H9 (cell line): ENCODE measurements at places on chromosomes 2 and 18. TPM values are rescaled to one million over a fixed set of nuclear protein-coding genes. Genes with fewer than 3 reads are reported as not detected.

XDH gene
- total RNA-seq, result 1.4 and 1.6 TPM in 2 replicates

- H3K27ac ChIP-seq, result peak overlapping the region; percentile 85
- peak overlapping the region; percentile 52 for H3K4me3 ChIP-seq
- no peaks in the 10 kb centered on the region for H3K27me3 ChIP-seq
- no peaks in the 10 kb centered on the region for H3K36me3 ChIP-seq
- peaks cover 8% of the 10 kb centered on the region; the same call in 1 of the 2 replicates for H3K4me1 ChIP-seq
- DNase-seq, result peak; percentile 97
Observed at GRCh38 chr2:231666171-231667095, 41.9 kb upstream of the PTMA start.

DNA sequence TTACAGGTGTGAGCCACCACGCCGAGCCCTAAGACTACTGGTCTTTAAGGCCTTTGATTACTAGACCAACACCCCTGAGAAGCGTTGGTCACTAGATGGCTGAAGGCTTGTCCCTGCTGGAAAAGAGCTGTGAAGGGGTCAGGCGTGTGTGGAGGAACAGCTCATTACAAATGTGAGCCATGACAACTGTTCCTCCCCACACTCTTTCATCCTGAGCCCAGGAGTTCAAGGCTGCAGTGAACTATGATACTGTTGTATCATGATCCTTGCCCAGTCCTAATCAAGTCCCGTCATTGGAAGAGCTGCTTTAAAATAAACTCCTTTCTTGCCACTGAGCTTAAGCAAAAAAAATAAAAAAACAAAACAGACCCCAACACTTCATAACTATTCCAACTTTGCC lies 19.5 kb upstream of the MCFD2 start:
- no peak overlapping the region for H3K4me3 ChIP-seq
- DNase-seq, result no peak
- no peaks in the 10 kb centered on the region for H3K27me3 ChIP-seq

GRCh38 chr2:218780851-218781690 lies 876 bp upstream of the CYP27A1 start:
- H3K27ac ChIP-seq, result no peak overlapping the region
- no peaks in the 10 kb centered on the region for H3K4me1 ChIP-seq
- no peaks in the 10 kb centered on the region for H3K36me3 ChIP-seq
- peak overlapping the region; percentile 80 for H3K4me3 ChIP-seq

SLC19A3 gene
- 1.8 and 2.3 TPM in 2 replicates for total RNA-seq

DNA sequence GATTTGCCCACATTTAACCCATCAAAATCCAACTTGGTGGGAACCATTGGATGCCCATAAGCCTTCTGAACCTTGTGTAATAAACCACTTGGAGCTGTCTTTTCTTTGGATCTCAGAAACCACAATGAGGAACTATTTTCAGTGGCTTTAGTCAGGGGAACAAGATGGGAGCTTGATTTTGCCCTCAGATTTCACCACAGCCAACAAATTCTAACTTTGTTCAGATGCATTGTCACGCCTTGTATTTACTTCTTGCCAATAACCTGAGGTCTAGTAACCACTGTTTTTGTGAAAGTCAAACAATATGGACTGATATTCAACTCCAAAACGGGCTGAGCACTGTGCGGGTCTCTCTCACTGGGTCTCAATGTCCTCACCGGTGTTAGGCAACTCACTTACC lies 508.2 kb downstream of the TNS1 start:
- H3K36me3 ChIP-seq, result no peaks in the 10 kb centered on the region
- no peak overlapping the region for H3K27ac ChIP-seq
- DNase-seq, result no peak
- H3K4me1 ChIP-seq, result no peaks in the 10 kb centered on the region
- no peaks in the 10 kb centered on the region for H3K27me3 ChIP-seq

- no peak overlapping the region for H3K4me3 ChIP-seq
- H3K27me3 ChIP-seq, result no peaks in the 10 kb centered on the region; the same call in 1 of the 2 replicates
- H3K27ac ChIP-seq, result no peak overlapping the region
- no peaks in the 10 kb centered on the region for H3K36me3 ChIP-seq
- DNase-seq, result no peak
Observed at GRCh38 chr2:121135168-121135853, 149.7 kb downstream of the TFCP2L1 start.

DNA sequence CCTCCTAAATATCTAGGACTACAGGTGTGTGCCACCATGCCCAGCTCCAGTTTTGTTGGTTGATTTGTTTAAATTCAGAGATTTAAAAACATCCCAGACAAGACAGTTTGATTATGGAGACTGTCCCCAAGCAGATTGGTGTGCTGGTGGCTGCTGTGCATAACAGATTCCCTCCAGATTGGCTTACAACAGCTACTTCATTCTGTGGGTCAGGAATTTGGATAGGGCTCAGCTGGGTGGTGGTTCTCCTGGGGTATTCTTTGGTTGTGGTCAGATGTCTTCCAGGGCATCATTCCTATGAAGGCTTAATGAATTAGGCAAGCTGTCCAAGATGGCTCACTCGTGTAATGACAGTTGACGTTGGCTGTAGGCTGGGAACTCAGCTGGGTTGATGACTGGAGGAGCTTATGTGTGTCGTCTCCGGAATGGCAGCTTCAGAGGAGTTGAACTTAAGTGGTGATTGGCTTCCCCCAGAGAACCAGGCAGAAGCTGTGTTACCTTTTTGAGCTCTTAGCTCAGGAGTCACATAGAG lies 10.6 kb upstream of the SNORC start:
- H3K27me3 ChIP-seq, result no peaks in the 10 kb centered on the region
- H3K4me1 ChIP-seq, result no peaks in the 10 kb centered on the region
- DNase-seq, result no peak
- H3K27ac ChIP-seq, result no peak overlapping the region
- no peak overlapping the region for H3K4me3 ChIP-seq

- DNase-seq, result no peak
- no peak overlapping the region for H3K27ac ChIP-seq
- H3K4me1 ChIP-seq, result no peaks in the 10 kb centered on the region
- no peaks in the 10 kb centered on the region for H3K27me3 ChIP-seq
Observed at GRCh38 chr2:196225213-196225612, 53.8 kb upstream of the STK17B start.

GRCh38 chr2:96680561-96681141 lies 38.1 kb downstream of the FER1L5 start:
- H3K27ac ChIP-seq, result no peak overlapping the region
- H3K27me3 ChIP-seq, result no peaks in the 10 kb centered on the region
- H3K4me1 ChIP-seq, result no peaks in the 10 kb centered on the region
- H3K4me3 ChIP-seq, result no peak overlapping the region
- no peak for DNase-seq
- no peaks in the 10 kb centered on the region for H3K36me3 ChIP-seq

C2orf66 gene
- not detected in 2 replicates for total RNA-seq

CYP1B1 gene
- total RNA-seq, result 2.7 and 2.9 TPM in 2 replicates

- no peak for DNase-seq
- H3K27ac ChIP-seq, result no peak overlapping the region
- H3K27me3 ChIP-seq, result no peaks in the 10 kb centered on the region
- H3K4me3 ChIP-seq, result no peak overlapping the region
Observed at GRCh38 chr2:72533765-72534164, 292.1 kb downstream of the EXOC6B start.

DNA sequence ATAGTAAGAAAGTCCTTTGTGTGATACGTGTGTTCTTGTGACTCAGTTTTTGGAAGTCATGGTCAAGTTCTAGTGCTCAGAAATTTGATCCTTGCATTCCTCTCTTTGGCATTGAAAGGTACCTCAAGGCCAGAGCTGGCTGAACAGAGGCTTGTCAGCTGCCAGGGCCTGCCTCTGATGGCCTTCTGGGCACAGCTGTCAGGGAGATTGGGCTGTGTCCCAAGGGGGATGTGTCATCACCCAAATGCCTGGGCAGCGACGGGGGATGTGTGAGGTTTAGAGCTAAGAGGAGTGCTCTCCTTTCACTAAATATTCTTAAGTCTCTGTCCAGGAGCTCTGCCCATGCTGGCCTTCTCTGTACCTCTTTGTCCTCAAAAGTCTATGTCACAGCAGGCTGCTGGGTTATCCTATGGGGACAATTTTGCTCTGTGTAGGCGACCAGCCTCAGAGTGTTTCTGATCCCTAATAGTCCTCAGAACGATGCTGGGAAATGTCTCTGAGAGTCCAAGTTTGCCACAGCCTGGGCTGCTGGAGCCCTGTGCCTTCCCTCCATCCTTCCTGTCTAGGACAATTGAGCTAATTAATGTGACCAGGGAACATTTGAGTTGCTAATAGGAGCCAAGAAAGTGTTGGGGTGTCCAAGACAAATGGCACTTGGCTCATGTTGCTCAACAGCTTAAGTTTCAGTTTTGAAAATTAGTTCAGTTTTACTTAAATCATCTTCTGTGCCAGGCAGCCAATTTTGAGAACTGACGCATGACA lies 115.4 kb upstream of the ZNF521 start:
- no peak overlapping the region for H3K27ac ChIP-seq
- no peak for DNase-seq
- H3K27me3 ChIP-seq, result no peaks in the 10 kb centered on the region
- no peaks in the 10 kb centered on the region for H3K36me3 ChIP-seq

DNA sequence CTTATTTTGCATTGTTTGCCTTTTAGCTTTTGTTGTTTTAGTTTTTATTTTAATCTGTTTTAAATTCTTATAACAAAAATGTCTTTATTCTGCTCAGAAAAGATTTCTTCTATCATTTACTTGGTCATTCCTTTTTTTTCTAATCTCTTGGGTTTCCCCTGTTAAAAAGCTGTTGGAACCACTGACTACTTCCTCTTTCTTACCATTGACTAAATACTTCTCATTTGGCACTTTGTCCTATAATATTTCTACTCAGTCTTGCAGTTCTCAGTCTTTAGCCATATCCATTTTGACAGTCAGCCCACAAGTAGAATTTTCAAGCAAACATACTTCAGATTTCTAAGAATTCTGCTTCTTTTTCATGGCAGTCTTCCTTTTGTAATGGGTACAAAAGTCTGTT lies 567.2 kb downstream of the SATB2 start:
- H3K4me3 ChIP-seq, result no peak overlapping the region
- H3K36me3 ChIP-seq, result no peaks in the 10 kb centered on the region
- H3K4me1 ChIP-seq, result no peaks in the 10 kb centered on the region
- no peaks in the 10 kb centered on the region for H3K27me3 ChIP-seq
- DNase-seq, result no peak

CWC22 gene
- 42.9 and 43.4 TPM in 2 replicates for total RNA-seq

CIB4 gene
- total RNA-seq, result not detected in 2 replicates

NEB gene
- total RNA-seq, result 0.75 and 0.98 TPM in 2 replicates

SPEG gene
- total RNA-seq, result 23.7 and 25.2 TPM in 2 replicates

DNA sequence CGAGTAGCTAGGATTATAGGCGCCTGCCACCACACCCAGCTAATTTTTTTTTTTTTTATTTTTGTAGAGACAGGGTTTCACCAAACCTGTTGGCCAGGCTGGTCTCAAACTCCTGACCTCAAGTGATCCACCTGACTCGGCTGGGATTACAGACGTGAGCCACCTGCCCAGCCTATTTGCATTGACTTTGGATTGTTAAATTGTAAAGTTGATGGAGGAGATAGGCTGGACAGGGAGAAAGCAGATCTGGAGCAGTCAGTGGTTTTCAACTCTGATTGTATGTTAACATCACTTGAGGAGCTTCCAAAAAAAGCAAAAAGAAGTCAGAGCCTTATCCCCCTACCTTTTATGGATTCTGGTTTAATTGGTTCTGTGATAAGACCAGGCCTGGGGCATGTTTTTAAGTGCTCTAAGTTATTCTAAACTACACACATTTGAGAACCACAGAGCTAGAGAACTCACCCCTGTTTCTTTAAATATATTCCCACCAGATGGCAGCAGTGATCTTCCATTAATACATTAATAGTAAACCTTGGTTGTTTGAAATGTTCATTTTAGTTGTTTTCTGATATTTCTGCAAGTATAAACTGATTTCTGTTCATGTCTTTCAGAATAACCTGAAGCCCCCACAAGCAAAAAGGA lies 7.5 kb downstream of the C2orf49 start:
- DNase-seq, result no peak
- H3K4me3 ChIP-seq, result no peak overlapping the region
- H3K36me3 ChIP-seq, result peaks cover 67% of the 10 kb centered on the region

- no peak overlapping the region for H3K4me3 ChIP-seq
- no peak for DNase-seq
- H3K4me1 ChIP-seq, result no peaks in the 10 kb centered on the region
- no peaks in the 10 kb centered on the region for H3K36me3 ChIP-seq
- H3K27me3 ChIP-seq, result no peaks in the 10 kb centered on the region
Observed at GRCh38 chr2:10228611-10229365, 73.9 kb upstream of the HPCAL1 start.

CYTIP gene
- 0.09 and 0.28 TPM in 2 replicates for total RNA-seq
